ENCODE measurements at places on chromosomes 16 and 17.

- DNase-seq, result no peak
These were observed 254.5 kb downstream of the FTO start for GRCh38 chr16:53958341-53958880.

DNA sequence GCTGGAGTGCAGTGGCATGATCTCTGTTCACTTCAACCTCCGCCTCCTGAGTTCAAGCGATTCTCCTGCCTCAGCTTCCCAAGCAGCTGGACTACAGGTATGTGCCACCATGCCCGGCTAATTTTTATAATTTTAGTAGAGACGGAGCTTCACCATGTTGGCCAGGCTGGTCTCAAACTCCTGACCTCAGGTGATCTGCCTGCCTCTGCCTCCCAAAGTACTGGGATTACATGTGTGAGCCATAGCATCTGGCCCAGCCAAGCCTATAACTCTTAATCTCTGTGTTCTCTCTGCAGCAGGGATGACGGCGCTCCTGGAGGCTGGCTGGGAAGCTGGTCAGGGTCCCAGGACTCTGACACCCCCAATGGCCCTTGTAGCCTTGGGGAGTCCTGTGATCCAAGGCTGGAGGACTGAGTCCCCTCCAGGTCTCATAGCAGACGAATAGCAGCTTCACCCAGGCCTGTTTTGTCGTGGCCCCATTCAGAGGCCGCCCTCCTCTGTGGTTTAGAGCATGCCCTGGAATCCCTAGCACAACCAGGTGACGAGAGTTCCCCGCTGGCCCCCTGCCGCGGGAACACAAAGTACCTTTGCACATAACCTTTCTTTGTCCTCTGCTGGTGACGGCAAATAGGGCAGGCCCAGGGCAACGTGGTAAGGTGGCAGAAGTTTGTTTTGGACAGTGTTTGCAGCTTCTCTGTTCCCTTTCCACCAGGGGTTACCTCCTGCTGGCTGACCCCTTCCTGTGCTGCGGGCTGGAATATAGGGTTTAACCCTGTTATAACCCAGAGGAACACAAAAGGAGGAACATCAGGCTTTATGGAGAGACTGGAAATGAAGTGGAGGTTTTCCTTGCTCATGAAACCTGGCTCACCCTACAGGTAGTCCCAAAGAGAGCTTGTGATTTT lies 43.0 kb upstream of the TOB1 start:
- DNase-seq, result no peak

GRCh38 chr16:3099732-3100499 lies 822 bp upstream of the ZSCAN10 start:
- peak; percentile 45 for DNase-seq

- DNase-seq, result no peak
These were observed 9.7 kb downstream of the PECAM1 start for GRCh38 chr17:64380985-64381384.

DNA sequence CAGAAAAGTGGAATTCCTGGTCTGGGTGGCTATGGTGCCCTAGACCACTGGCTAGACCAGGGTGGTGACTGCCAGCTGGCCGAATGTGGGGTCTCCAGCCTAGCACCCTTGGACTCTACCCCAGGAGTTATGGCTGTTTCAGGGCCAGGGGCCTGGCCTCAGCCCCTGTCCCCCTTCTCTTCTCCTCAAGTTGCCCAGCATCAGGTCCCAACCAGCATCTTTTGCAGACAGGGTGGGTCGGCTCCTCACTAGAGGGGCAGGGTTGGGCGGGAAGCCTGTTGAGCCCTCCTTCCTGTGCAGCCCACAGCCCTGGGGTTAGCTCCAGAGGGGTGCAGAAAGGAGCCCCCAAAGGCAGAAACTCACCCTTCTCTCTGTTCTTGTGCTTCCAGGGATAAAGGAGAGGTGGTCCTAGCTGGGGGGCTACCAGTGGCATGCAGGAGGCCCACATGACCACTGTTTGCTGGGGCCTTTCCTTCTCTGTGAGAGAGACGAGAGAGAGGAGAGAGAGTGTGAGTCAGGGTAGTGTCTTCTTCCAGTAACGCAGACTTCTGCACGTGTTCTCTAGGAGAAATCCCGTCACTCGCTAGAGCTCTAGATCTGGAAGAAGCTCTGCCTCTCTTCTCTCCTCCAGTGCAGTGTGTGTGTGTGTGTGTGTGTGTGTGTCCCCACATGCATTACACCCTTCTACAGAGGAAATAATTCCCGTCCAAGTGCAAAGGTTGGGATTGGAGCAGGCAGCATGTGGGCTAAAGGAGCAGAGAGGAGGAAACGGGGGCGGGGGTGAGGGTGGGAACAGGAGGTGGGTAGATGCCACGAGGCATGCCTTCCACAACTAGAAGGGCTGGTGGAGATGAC lies 209.4 kb downstream of the SEC14L1 start:
- no peak for DNase-seq

- no peak for DNase-seq
These were observed 54.0 kb downstream of the TMEM132E start for GRCh38 chr17:34633351-34633750.

DNA sequence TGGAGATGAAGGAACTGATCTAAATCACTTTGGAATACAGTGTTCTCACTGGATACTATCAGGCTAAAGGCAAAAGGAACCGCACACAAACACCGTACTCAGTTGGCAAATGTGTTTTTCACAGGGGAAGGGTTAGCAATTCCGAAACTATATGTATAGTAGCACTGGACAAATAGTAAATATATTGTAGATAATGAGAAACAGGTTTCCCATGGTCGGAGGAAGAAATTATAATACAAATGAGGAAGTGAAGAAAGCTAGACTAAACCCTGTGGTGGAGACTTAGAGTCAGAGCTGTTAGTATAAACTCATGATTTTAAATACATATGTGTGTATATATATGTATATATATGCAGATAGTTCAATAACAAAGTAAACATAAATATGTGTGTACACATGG lies 414.1 kb upstream of the SALL1 start:
- no peak for DNase-seq

- no peak for DNase-seq
These were observed 401.0 kb downstream of the SNX29 start for GRCh38 chr16:12377497-12377896.

All from AG09319 (cell line).